ENCODE measurements at places on chromosomes 3 and 15.

DNA sequence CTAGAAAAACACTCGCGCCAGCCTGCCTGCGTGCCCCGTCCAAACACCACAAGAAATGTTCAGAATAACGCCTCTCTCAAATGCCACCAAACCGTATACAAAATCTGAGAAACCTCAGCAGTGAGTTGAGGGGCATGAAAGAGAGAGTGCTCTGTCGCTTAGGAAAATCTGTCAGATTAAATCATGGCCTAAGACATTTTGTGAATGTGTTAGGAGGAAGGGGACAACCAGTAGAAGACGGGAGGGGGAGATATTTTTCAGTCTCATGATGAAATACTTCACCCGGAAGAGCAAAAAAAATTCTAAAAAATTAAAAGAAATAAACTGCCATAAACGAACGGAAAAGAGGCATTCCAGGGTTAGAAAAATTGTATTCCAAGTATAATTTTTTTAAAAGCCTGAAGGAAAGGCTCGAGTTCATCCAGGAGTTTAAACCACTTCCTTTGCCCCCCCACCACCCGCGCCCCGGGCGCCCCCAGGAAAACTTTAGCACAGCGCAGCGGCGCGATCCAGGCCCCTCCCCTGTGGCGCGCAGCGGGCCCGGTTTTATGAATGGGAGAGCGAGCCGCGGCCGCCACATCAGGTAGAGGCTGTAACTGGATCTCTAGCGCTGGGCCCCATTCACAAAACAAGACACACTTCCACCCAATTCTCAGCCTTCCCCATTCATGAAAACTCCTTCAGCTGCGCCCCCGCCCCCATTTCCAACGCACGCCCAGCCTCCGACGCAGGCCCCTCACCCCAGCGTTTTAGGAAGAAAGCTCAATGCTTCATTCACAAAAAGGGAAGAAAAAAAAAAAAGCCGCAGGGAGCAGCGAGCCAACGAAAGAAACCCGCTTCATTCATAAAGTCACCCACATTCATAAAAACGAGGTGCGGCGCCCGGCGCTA lies 1.4 kb downstream of the ETV5 start:
- DNase-seq = peak; percentile 69

DNA sequence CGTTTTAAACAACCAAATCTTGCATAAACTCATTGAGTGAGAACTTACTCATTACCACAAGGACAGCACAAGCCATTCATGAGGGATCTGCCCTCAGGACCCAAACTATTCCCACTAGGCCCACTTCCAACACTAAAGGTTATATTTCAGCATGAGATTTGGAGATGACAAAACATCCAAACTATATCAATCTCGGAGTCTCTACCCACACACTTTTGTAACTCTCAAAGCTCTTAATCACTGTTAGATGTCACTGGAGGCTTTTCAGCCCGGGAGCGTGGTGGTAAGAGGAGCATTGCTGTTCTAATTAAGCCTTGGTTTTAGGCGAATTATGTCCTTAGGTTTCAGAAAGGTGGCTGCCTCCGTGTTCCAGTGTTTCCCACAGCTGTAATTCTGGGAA lies 86.3 kb downstream of the CNTN6 start:
- DNase-seq = no peak

- peak; percentile 90 for DNase-seq
Observed at GRCh38 chr3:101065962-101066361, 72.7 kb upstream of the ABI3BP start.

DNA sequence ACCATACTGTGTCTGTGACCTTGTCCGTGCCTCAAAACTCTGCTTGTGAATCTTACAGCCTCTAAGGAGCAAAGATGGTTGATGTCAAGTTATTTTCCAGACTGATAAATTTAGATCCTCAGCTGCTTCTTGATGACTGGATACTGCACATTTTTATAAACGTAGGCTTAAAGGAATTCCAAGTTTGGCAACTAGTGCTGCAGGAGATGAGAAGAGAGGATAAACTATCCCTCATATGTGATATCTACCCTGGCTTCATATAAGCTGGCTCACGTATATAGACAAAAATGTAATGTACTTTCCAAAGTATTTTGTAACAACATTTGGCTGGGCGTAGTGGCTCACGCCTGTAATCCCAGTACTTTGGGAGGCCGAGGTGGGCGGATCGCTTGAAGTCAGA lies 89.6 kb downstream of the GMPS start:
- DNase-seq = no peak

DNA sequence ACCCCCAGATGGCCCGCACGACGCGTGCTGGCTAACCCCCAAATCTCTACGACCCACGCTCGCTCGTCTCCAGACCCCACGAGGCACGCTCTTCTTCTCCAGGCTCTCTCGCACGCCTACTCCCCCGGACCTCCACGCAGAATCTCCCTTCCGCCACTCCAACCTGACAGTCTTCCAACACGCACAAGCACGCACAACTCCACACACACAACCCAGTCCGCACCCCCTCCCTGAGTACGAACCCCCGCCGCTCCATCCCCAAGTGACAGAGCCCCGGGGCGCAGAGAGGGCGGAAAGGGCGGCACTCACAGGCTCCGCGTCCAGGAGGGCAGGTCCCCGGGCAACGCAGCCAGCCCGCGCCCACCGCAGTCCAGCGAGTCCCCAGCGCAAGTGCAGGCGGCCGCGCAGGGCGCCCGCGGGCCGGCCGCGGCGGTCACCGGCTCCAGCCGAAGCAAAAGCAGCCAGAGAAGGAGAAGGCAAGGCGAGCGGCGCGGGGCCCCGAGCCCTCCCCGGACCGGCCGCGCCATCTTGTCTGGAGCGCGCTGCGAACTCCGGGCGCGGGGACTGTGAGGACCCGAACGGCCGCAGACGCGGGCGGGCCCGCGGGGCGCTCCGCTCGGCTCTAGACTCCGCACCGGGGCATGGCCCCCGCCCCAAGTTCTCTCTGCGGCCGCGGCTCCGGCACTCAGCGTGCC lies 794 bp downstream of the LRIG1 start:
- peak; percentile 1 for DNase-seq

DNA sequence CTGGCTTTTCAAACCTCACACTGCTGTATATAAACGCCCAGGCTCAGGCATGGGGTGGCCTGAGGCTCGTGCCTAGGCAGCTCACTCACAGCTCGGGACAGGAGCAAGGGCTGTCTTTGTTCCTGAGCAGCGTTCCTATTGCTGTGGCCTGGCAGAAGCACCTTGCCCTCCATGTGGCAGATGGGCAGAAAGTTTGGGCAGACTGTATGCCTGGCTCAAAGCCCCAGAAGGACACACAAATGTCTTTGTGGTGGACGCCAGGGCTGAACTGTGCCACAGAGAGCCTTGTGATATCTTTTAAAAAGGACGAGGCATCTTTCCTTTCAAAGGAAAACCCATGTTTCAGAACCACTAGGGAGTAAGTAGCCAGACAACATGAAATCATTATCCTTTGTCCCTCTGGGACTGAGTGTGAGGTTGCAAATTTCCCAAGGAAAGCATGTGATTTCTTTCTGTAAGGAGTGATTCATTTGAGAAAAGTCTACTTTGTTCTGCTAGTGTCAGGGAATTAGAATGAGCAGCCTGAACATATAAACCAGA lies 29.3 kb upstream of the UBE2E1 start:
- peak; percentile 50 for DNase-seq

DNA sequence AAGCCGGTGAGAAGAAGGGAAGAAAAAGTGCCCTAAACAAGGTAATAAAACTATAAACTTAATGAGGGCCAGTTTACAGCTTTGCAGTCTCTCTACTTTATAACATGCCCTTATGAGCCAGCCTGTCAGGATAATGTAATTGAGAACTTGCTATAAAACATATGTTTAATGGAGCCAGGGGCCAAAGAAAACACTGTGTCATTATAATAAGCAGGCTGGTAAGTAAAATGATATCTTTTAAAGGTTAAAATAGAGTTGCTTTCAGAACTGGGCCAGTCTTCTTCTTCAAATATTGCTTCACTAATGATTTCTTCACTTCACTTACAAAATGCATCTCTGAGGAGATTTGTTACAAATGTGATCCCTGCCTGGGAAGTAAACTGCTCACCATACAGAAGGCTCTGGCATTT lies 192.5 kb downstream of the SHOX2 start:
- no peak for DNase-seq

- no peak for DNase-seq
Observed at GRCh38 chr3:174329321-174329720, 529.8 kb upstream of the NAALADL2 start.

DNA sequence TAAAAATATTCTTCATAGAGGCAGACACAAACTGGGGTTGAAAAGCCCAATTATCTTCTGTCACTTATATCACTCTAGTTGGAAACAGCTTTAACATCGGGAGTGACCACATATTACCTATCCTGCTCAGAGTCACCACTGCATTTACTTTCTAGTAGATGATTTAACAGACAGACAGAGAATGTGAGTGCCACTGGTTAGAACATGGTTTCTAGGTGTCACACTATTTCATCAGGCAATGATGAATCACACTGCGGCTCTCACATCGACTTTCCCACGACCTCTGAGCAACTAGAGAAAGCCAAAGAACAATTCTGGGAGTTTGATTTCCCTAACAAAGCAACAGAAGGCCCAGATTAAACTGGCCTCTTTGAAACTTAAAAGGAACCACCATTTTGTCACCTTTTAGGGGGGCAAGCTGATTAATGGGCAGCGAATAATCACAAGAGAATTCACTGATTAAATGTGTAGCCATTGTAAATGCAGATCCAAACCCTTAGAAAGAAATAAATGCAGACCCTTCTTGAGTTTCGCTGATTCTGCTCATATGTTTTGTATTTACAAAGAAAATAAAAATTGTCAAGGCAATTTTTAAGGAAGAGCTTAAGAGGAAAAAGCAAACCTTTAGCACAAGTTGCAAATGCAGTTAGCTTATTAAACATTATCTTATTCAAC lies 112.6 kb upstream of the KBTBD8 start:
- peak; percentile 61 for DNase-seq

- DNase-seq = no peak
Observed at GRCh38 chr15:83658430-83659416, 4.8 kb downstream of the ADAMTSL3 start.

- no peak for DNase-seq
Observed at GRCh38 chr3:113002679-113003078, 11.9 kb downstream of the GTPBP8 start.

DNA sequence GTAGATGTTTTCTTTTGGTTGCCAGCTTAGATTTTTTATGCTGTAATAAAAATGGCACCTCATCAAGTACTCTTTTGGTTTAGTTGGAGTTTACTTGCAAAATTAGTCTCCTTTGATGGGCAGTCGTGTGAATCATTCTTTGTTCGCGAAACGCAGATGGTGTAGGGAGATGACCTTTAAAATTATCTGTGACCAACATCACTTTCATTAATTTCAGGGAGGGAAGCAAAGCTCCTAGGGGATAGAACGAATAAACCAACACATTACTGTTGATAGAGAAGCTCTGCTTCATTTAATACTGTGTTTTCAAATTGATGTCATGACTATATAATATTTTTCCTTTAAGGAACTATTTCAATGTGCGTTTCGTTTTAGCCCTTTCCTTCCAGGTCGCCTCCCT lies 67.4 kb downstream of the USP13 start:
- no peak for DNase-seq

DNA sequence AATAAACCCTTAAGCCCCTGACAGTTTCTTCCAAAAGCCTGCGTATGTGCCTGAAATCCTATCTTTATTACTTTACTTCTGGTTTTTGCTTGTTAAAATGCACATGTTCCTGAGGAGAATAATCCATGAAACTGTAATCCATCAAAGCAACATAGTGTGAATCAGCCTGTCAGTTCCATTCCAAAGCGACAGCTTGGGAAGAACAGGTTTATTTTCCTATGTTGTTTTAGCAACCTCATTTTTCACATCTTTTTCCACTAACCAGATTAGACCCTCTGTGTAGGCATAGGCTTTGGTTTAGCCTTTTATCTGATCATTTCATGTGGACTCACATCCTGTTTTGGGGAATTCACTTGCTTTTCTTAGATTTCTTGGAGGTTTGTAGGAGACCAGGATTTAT lies 988.0 kb downstream of the SQOR start:
- no peak for DNase-seq

DNA sequence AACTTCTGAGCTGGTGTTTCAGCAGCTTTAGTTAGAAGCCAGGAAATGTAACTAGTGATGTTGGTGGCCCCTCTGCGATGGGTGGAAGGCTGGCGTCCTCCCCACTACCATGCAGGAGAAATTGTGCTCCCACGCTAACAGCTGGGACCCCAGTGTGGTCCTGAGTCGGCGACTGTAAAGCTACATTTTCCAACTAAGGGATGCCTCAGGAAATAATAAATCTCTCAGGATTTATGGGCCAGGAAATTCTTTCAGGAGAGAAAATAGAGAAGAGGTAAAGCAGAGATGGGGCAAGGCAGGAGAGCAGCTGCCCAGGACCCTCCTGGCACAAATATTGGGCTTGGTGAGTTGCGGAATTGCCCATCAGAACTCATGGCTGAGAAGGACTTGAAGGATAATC lies 186.9 kb downstream of the OPA1 start:
- DNase-seq = no peak

- no peak for DNase-seq
Observed at GRCh38 chr15:26518885-26519284, 254.0 kb downstream of the GABRB3 start.

- no peak for DNase-seq
Observed at GRCh38 chr3:35088943-35089342, 550.4 kb upstream of the ARPP21 start.

DNA sequence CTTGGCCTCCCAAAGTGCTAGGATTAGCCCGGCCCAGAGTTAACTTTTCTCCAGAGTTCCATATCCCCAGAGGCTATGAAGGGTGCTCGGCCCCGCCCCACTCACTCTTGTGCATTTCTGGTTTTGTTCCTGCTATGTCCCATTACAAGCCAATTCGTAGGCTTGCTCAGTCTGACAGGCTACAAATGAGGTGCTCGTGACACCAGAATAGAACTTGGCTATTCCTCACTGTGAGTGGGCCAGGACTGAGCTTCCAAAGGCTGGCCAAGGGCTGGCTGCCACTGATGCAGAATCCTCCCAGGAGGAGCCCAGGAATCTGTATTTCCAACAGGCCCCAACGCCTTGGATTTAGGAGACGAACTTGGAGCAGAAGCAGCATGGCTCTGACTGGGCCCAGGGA lies 282.7 kb upstream of the C2CD4B start:
- DNase-seq = no peak

- no peak for DNase-seq
Observed at GRCh38 chr15:43868406-43868805, 41.6 kb downstream of the WDR76 start.

DNA sequence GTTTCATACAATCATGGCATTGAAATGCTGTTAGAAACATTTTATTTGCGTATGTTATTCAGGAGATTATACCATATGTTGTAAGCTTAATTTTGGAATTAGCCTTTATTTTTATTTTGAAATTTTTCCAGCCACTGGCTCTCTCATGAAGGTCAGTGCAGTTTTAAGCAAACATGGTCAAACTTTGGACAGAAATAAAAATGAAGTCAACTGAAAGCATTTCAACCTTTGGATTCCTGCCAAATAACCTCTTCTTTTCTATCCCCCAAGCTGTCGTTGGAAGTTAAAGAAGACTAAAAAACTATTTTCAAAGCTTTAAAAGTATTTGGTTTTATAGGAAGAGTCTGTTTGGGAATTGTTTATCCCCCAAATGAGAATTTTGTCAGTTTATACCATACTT lies 846.6 kb downstream of the MCTP2 start:
- DNase-seq = no peak

- DNase-seq = no peak
Observed at GRCh38 chr3:36408146-36408545, 27.8 kb downstream of the STAC start.

GRCh38 chr15:33341953-33342352 lies 31.2 kb downstream of the RYR3 start:
- DNase-seq = no peak

- DNase-seq = no peak
Observed at GRCh38 chr15:66831289-66831688, 129.3 kb downstream of the SMAD6 start.

All from mammary epithelial cell (primary cell).